ENCODE measurements at places on chromosomes 4 and X.

DNA sequence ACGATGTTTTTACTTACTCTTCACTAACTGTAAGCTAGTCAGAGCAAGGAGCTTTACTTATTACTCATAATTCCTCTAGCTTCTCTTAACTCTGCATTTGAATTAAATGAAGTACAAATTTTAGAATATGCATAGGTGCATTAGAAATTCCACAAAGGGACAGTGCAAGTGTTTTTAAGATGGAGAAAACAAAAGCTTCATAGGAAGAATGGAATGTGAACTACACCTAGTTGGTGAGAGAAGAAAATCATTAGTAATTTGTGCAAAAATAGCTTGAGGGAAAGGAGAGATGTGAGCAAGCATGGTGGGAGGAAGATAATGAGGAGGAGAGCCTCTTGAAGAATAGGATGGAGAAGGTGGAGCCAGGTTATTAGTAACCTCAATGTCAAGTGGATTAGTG lies 77.5 kb upstream of the SMARCA5 start:
- no peak for DNase-seq

GRCh38 chr4:56657818-56658217 lies 23.3 kb downstream of the HOPX start:
- no peak for DNase-seq

- DNase-seq: no peak
Measured at GRCh38 chrX:122833230-122833629, 350.8 kb upstream of the GRIA3 start.

- no peak for DNase-seq
Measured at GRCh38 chr4:112377594-112378242, 80.5 kb downstream of the ALPK1 start.

GRCh38 chrX:132957211-132958090 lies 978 bp downstream of the HS6ST2 start:
- no peak for DNase-seq
